ENCODE measurements at places on chromosomes 3 and 15.

DNA sequence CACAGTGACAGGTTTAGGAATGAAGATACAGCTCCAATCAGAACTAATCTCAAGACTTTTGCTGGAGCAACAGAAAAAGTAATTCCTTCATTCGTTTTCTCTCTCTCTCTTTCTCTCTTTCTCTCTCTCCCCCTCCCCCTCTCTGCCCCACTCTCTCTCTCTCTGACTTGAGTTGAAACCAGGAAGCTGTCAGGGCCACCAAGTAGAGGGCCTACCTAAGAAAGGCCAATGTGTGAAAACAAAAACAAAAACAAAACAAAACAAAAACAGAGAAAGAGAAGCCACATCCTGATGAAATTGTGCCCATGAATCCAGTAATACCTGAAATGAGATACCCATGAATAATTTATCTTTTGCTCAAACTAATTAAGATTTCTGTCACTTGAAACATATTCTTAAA lies 72.9 kb downstream of the ATP8B4 start:
- no peak for DNase-seq

DNA sequence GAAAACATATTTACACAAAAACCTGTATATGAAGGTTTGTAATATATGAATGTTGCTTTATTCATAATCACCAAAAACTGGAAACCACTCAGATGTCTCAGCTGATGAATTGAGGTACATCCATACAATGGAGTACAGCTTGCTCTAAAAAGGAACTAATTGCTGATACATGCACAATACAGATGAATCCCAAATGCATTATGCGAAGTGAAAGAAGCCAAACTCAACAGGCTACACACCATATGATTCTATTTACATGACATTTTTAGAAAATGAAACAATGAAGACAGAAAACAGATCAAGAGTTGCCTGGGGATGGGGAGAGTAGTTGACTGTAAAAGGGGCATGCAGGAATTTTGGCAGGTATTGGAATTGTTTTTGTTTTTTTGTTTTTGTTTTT lies 95.5 kb downstream of the IQCH start:
- DNase-seq, result no peak

DNA sequence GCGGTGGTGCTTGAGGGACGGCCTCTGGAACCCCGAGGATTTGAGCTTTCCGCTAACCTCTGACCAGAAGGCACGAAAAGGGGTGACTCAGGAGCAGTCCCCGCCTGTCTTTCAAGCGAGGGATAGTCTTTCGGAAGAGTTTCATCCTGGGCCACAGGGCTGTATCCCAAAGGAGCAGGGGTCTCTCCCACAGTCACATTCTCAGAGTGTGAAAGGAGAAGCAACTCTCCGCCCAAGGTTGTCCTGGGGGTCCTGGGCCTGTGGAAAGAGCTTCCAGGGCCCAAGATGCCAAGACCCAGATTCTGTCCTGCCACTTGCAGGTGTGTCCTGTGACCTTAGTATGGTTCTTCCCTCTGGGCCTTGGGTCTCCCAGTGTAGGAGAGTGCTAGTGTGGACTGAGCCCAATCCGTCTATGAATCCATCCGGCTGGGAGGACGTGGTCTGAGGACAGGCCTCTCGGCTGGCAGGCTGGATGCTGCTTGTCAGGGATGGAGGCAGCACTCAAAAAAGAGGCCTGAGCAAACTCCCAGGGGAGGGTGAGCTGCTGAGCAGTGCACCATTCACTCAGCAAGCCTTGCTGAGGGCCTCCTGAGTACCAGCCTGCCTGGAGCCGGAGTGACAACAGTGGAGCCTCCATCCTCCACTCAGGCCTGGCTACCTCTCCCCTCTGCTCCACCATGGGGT lies 1.6 kb upstream of the DUSP7 start:
- DNase-seq, result no peak

- DNase-seq, result no peak
These were observed 208.1 kb upstream of the NR2F2 start for GRCh38 chr15:96122077-96123027.

- no peak for DNase-seq
These were observed 171.4 kb downstream of the NFKBIZ start for GRCh38 chr3:102020735-102021134.

- no peak for DNase-seq
These were observed 190.8 kb upstream of the HES1 start for GRCh38 chr3:193945143-193945542.

- no peak for DNase-seq
These were observed 14.9 kb downstream of the XYLB start for GRCh38 chr3:38361496-38361895.

GRCh38 chr3:101020351-101021015 lies 27.3 kb upstream of the ABI3BP start:
- no peak for DNase-seq

GRCh38 chr3:124163689-124164088 lies 171.8 kb upstream of the ROPN1 start:
- no peak for DNase-seq

- no peak for DNase-seq
These were observed 197.3 kb downstream of the FHIT start for GRCh38 chr3:61053781-61054496.

DNA sequence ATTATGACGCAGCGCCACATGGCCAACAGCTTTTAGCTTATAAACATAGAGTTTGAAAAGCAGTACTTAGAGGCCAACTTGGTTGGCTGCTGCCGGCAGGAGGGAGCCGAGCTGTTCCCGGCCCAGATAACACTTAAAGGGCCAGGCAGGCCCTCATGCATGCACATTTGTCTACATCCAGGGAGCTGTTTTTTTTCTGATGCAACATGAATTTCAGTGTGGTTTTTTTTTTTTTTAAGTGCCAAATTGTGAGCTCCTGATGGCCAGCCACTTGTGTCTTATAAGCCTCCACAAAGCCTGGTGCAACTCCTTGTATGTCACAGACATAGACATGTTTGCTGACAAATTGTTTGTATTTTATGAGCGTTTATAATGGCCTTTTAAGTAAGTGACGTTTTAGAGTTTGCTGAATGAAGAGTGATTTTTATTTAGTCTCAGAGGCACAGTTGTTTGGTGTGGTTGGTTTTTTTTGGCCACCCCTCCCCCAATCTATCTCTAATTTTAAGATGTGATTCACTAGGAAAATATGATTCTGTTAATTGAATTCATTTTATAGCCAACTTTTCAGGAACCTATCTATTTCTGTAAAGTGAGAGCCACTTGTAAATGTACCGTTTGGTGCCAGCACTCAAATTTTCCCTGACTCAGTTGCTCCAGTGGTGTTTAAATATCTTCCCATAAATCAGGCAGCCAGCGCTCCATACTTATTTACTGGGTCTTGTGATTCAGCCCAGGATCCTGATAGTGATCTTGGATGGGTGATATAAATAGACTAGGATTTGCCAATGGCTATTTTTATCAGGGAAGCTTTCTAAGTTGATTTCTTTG lies 134.3 kb downstream of the VGLL4 start:
- DNase-seq, result no peak

DNA sequence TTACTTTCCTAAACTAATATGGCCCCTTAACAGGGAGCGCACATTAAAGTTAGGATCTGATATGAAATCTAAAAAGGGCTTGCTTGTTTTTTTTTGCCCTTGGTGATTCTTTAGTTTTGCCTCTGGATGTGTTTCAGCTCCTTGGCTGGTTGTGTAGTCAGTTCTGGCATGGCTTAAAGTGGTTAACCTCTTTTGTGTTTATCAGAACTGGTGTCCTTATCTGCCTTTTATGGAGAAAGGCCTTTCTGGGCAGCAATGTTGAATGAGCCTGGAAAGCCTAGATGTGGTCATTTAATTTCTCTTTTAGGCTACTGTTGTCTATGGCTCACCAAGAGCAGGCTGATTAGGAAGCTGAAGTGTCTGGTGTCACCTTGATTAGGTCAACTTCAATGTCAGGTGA lies 254.5 kb upstream of the ROPN1 start:
- no peak for DNase-seq

DNA sequence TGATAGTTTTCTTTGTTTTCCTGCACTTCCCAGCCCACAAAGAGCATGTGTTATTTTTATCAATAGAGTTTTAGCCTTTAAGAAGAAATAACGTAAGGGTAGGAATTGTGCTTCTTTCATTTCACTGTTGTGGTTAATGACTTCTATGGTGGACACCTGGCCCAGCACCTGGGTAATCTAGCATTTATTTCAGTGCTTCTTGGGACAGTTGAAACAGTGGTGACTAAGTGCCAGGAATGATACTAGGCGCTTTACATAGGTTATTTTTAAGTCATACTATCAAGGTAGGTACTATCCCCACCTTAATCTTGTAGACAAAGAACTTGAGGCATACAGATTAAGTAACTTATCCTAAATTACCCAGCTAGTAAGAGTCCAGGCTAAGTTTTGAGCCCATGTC lies 243.8 kb downstream of the SOX2 start:
- DNase-seq, result no peak

DNA sequence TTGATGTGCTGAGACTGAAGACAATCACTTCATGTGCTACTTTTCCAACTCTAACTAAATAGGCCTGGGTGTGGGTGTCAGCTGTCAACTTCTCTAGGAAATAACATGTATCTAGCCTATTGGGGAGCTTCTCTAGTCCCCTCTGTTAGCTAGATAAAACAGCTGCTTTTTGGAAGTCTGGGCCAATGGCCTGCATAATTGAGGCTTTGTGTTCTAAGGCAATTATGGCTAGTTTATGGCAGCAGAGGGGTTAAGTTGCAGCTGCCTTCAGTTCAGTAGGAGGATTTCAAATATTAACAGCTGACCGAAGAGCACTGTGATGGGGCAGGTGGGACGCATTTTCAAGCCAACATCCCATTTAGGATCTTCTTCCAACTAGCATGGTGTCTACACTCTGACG lies 6.4 kb downstream of the COL8A1 start:
- no peak for DNase-seq

DNA sequence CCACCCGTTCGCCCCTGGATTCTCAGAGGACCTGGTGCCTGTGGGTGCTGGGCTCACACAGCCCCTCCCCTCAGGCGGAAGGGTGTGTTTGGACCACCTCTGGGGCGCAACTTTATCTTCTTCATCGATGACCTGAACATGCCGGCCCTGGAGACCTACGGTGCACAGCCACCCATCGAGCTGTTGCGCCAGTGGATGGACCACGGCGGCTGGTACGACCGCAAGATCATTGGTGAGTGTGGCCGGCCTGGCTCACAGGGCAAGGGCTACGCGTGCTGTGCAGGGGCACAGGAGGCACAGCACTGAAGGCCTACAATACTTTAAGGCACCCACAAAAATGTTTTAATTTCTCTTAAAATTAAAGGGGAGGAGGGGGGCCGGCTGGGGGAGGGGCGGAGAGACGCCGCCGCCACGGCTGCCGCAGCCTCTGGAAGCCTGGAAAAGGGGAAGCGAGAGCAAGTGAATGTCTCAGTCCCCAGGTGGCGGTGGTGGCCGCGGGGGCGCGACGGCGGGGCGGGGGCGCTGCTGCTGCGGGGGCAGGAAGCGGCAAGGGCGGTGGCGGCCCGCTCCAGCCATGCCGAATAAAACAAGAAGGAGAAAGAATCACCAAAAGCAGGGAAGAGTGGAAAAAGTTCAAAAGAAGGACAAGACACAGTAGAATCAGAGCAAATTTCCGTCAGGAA lies 56.8 kb downstream of the DNAH1 start:
- DNase-seq, result no peak

- DNase-seq, result peak; percentile 79
These were observed 1.4 kb upstream of the AP4E1 start for GRCh38 chr15:50906954-50907600.

- DNase-seq, result no peak
These were observed 508.3 kb downstream of the SOX2 start for GRCh38 chr3:182220013-182220412.

- no peak for DNase-seq
These were observed 49.4 kb downstream of the CHCHD6 start for GRCh38 chr3:126753191-126754160.

DNA sequence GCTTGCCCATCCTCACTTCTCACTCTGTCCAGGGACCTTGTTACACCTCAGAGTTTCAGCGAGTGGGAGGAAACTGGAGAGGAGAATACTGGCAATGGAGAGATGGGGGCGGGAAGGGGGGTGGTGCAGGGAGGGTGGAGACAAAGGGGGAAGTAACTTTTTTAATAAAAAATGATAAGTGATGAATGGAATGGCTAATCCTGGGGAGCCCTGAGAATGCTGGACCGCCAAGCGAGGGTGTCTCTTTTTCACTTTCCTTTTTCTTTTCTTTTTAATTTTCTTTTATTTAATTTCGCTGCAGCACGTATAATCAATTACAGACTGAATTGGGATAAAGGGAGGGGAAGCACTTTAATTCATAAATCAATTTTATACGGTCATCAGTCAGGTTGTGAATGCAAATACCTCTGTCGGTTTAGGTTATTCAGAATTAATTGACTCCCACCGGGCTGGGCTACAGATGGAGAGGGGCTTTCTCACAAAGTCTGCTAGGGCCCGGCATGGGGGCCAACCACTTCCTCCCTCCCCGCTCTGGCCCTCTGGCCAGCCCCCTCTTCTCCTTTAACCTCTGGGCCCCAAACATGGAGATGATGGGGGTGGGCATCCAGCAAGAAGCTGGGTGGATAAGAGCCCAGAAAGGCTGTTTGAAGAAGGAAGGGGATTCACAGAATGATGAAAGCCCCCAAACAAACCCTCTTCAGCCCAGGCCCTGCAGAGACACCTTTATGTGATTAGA lies 106.8 kb upstream of the BOC start:
- DNase-seq, result no peak

GRCh38 chr3:129039271-129040038 lies 21.1 kb upstream of the GP9 start:
- no peak for DNase-seq

GRCh38 chr3:24419067-24419791 lies 75.4 kb downstream of the THRB start:
- no peak for DNase-seq

DNA sequence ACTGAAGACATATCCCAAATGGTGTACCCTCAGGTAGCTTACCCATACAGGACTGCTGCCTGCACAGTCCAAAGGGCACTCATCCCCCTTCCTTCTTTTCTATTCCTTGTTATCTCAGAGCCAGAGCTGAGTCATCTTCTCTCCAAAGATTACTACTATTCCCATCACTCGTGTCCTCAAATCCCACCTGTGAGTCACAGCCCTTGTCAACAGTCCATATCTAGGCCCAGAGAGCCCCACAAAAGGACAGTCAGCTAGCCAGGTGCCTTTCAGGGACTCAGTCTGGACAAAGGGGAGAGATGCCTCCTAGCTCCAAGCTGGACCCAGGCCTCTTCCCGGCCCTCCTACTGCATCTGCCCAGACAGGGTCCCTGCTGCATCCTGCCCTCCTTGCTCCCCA lies 11.0 kb downstream of the PARP16 start:
- DNase-seq, result no peak

- DNase-seq, result no peak
These were observed 706.6 kb downstream of the NR2F2 start for GRCh38 chr15:97037080-97037479.

Data from activated CD4-positive, alpha-beta T cell treated with anti-CD3 and anti-CD28 coated beads, Interleukin-2, amount 50 U/mL, for 48 hours (primary cell).